ENCODE measurements at places on chromosomes 13 and 19.

DNA sequence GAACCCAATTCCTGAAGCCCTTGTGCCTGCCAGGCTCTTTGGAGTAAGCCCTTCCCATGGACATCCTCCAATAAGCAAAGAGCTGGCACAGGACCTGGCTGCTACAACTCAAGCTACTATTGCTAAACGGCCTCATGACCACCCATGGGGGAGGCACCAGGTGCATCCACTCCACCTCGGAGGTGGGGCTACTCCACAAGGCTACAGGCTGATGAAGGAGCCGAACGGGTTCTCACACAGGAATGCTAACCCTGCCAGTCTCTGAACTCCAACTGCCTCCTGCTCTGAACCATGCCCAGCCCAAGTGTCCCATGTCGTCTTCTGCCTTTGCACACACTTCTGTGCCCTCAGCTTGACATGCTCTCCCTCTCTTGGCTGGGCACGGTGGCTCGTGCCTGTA is 10.0 kb downstream of the SYMPK start:
- DNase-seq = no peak

GRCh38 chr13:112774829-112775565 is 85.2 kb downstream of the ATP11A start:
- no peak for DNase-seq

DNA sequence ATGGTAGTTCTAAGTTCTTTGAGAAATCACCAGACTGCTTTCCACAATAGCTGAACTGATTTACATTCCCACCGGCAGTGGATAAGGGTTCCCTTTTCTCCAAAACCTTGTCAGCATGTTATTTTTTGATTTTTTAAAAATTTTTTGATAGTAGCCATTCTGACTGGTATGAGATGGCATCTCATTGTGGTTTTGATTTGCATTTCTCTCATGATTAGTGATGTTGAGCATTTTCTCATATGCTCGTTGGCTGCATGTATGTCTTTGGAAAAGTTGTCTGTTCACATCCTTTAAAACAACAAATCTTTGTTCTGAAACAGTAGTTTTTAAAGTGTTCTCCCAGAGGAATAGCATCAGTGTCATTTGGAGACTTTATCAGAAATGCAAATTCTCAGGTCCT is 77.5 kb upstream of the POMP start:
- DNase-seq = no peak

DNA sequence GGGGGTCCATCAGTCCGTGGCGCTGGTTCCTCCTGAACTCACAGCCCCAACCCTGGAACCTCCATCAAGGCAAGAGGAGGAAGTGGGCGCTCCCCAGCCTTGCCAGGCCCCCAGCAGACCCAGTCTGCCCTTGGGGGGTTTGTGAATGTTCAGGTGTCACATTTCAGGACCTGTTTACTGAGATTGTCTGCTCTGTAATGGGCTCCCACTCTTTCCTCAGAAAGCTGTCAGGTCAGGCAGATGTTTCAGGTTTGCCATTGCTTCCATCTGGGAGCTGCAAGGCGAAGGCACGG is 29.4 kb downstream of the TSSK6 start:
- DNase-seq = no peak

DNA sequence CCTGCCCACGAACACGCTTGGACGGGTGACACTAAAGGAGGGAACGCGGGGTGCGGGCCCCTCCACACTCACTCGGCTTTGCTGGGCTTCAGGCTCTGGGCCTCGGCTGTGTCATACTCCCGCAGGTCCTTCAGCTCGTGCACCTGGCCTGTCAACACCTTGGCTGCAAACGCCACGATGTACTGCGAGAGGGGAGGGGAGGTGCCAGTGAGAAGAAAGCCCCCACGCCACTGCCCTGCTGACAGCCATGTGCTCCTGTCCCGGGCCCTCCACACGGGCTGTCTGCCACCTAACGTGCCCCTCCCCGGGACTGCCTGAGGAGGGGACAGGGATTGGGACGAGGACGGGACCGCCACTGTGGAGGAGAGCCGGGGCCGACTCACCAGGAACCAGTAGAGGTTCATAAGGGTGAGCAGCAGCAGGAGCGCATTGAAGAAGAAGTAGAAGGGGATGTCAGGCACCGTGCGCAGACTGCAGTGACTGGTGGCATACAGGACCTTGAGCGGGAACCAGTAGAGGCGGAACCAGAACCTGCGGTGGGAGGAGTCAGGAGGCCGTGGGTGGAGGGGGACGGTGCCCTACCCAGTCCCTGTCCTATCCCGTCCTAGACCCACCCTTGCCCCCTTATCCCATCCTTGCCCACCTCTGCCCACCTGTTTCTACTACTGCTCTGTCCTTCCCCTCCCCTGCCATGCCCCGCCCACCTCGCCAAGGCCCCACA is 16.9 kb downstream of the CERS1 start:
- no peak for DNase-seq

DNA sequence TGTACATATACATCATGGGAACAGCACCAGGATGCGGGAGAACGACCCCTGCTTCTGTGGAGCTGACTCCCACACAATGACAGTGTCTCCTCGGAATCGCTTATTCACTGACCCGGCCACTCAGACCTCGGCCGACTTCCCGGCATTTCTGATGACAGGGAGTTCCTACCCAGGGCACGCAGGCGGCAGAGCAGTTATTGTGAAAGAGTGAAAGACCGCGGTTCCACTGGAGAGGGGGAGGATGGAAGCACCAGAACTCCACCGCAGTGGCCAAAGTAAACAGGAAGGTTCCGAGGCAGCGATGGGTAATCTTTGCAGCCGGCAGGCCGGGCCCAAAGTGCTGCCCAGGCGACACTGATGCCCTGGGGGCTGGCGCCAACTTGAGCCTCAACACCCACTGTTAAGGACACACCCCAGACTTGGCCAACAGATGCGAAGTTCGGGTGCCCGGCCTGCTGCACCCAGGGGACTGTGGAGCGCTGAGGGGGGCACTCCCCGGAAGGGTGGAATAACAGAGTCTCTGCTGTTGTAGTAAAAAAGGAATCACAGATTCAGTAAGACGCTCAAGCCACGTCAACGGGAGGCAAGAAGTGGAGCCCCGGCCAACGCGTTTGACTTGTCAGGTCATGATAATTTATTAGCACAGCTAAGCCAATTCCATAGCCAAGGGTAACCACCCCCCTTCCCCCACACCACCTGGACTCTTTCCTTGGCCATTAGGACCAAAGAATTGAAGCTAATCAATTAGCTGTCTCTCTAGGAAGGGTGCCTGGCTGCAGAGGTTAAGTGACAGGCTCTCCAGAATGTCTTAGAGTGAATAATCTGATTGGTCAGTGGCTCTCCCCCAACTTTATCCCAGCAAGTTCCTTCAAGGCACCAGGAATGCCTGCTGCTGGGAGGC is 5.8 kb downstream of the MLLT1 start:
- DNase-seq = no peak

- peak; percentile 94 for DNase-seq
These were observed at the start of gene ELF1 for GRCh38 chr13:41019011-41019487. ELF1 (minus strand) TSS chr13:41019316; CDS start chr13:40982054, 37,262 bp downstream.

DNA sequence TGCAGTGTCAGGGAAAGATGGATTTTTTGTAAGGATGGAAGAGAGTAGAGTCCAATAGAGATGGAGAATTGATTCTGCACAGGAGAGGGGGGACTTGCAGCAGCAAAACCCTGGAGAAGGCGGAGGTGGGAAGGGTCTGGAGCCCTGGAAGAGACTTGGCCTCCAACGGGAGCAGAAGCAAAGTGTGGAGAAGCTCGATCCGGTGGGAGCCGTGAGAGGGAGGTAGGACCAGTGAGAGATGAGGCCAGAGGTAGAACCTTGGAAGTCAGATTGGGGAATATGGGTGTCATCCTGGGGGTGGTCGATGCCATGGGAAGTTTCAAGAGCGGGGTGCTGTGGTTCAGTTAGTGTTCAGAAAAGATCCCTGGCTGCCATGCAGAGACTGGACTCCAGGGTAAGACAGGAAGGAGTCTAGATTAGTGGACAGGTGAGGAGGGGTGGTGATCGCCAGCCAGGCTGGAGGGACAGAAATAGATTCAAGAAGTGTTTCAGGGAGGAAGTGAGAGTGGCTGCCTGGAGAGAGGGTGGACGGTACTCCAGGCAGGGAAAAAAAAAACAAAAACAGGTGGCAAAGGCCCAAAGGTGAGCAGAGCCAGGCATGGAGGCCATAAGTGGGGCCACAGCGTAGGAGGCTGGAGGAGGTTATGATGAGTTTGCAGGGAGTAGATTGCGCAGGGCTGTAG is 2.6 kb downstream of the PPP5C start:
- DNase-seq = no peak

DNA sequence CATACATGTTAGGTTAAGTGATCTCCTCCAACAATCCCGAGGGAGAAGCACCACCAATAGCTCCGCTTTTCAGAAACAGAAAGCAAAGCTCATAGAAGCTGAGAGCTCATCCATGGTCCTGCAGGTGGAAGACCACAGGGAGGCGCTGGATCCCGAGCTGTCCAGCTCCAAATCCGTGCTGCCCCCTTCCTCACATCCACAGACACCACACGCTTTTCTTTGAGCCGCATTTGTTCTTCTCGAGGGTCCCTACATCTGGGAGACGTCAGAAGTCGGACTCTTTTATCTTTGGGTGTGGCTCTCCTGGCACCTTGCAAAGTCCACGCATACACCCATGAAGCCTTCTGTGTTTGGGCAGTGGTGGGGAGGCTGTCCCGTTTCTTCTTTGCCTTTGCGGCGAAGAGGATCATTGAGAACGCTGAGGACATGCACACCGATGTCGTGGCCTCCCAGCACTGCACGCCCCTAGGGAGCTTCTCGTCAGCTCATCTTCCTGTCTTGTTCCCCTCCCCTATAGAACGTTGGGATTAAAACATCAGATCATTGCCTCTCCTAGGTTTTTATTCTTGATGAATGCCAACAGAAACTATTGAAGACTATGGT is 184.8 kb downstream of the TEX29 start:
- DNase-seq = no peak

DNA sequence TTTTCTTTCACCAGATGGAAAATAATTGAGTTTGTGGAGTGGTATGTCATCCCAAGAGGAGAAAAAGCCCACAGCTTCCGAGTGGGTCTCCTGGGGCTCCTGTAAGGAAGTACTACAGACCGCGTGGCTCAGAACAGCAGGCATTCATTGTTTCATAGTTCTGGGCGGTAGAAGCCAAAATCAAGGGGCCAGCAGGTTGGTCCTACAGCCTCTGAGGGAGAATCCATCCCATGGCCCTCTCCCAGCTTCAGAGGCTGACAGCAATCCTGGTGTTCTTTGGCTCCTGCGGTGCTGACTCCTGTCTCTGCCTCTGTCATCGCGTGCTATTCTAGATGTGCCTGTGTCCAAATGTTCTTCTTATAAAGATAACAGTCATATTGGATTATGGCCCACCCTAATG is 362.6 kb downstream of the FGF14 start:
- no peak for DNase-seq

GRCh38 chr19:58571575-58571947 is 1.6 kb downstream of the MZF1 start:
- no peak for DNase-seq

GRCh38 chr19:390386-391206 is 18.4 kb downstream of the C2CD4C start:
- no peak for DNase-seq

Measured in AML-193 (cell line).